Stimulated activated CD4-positive, alpha-beta T cell treated with anti-CD3 and anti-CD28 coated beads, TNF-alpha, amount 100 ng/mL, for 24 hours (primary cell): ENCODE measurements at places on chromosomes 4 and X.

DNA sequence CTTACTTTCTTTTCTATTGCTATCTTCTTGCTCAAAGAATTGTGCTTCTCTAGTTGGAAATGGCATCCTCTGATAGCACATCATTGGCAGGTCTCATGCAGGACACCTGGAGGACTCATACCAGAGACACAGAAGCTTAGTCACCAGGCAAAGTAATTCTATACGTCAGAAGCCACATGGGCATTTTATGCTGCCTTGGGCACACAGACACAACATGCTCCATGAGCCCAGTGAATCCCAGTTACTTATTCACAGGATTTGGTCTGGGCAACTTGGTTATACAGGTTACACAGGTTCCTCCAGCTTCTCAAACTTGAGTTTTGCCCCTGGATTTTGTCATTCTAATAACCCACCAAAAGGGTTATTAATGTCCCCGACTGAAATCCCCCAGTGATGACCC lies 7.1 kb downstream of the RASSF6 start:
- no peak for DNase-seq

GRCh38 chr4:170374770-170375169 lies 285.0 kb upstream of the AADAT start:
- DNase-seq = no peak

DNA sequence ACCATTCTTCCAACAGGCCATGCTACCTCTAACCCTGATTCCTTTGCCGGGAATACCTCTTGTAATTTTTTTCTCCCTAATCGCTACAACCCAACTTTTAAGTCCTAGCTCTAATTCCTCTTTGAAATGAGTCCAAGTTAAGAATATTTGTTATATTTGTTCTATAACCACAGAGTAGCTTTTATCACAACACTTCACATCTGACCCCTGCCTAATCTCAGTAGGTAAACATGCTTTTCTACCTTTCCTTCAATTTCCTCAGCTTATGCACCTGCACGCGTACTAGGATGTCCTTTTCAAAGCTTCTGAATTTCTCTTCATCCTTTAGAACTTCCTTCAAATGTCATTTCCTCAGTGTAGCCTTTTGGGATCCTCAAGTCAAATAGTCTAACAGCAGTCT lies 915.5 kb upstream of the LCORL start:
- DNase-seq = no peak

DNA sequence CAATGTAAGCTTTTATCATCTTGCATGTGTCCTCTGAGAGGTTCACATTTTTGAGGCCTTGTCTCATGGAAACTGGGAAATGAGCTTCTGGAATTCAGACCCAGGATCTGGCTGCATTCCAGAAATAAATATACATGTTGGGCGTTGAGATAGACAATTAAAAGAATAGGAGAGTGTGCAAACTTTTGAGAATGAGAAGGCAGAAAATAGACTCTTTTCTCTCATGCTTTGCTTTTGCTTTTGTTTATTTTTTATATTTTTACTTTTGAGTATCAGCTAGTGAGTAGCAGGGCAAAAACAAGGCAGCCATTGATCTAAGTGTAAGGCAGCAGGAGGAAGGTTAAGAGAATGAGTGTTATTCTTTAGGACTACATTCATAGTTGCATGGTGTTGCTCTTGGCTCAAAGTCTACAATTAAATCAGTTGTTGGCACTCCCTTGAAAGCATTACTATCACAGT lies 12.4 kb downstream of the SHROOM3 start:
- DNase-seq = no peak

- DNase-seq = no peak
Measured at GRCh38 chr4:78059524-78059889, 2.4 kb downstream of the FRAS1 start.

GRCh38 chrX:4579999-4580398 lies 866.5 kb upstream of the PRKX start:
- no peak for DNase-seq

GRCh38 chrX:28133763-28134162 lies 152.5 kb upstream of the DCAF8L1 start:
- DNase-seq = no peak

DNA sequence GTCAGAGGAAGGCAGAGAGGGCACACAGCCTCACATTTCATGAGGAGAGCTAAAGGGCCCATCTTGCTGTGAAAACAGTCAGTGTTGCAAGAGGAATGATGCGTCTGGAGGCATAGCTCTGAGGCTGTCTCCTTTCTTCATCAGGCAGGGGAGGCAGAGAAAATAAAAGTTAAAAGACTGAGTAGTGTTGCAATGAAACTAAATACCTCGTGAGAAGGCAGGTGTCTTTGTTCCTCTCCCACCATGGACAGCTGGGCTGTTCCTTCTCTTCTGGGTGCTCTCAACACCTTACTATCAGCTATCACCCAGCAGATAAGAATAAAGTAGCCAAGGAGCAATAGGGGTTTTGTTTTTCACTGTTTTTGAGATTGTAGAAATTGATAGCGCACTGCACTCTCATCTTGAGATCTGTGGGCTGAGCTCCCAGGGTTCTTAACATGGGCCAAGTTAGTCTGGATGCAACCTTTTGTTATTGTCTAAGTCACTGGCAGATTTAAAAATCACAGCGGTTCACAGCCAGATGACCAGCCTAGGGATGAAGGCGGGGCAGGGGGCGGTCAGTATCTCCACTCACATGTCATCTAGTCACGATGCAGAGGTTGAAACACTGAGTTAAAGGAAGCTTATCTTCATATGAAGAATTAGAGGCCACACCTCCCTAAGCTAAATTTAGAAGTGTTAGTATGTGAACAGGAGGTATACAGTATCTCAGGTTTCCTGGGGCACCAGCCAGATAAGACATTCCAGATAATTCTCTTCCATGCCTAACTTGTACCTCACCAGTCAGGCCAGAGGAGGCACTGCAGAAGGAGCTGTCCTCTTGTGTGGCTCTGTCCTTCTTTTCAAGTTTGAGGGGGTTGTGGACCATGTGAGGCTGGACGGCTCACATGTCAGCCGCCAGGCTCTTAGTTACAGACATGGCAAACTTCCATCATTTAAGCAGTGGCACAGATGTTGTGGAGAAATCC lies 36.9 kb downstream of the PARM1 start:
- DNase-seq = no peak

DNA sequence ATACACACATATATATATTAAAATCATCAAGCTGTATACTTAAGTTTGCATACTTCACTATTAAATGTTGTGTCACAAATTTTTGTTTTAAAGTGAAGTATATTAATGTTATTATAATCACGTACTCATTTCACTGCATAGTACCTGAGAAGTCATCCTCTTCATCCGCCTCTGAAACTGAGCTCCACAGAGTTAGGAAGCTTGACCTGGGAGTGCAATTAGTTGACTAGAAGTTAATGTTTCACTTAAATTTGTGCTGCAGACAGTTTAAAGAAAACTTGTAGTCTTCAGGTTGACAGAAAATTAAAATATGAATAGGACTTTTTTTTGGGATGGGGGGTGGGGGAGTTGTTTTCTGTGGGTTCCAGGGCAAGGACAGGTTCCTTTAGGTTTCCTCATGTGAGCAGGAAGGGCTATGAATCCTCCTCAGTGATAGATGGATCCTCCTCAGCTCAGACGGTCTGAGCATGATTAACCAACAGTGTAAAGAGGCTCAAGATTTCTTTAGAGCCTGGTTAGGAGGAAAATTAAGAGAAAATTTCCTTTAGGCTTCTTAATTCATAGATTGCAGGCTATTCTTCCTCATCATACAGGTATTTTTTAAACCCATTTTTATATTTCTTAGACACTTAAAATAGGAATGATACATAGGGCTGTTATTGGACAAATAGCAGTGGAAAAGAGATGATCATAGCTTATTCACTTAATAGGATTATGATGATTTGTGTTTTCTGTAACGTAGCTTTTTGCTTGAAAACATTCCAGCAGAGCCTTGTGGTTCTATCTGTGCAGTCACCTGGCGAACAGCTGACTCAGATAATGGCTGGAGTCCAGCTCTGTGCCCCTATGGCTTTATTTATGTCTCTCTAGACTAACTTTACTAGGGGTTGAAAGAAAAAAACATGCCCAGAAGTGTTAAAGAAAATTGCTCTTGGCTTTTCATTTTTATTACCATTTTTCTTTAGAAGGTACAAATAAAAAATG lies 102.7 kb downstream of the SLC4A4 start:
- no peak for DNase-seq

GRCh38 chr4:12761694-12762093 lies 722.4 kb downstream of the RAB28 start:
- DNase-seq = no peak

GRCh38 chrX:109472939-109473735 lies 8.7 kb downstream of the GUCY2F start:
- no peak for DNase-seq

GRCh38 chr4:820230-821172 lies 5.4 kb downstream of the CPLX1 start:
- no peak for DNase-seq

GRCh38 chr4:47930971-47931804 lies 16.8 kb upstream of the NFXL1 start:
- no peak for DNase-seq

- DNase-seq = no peak
Measured at GRCh38 chr4:144355811-144356757, 215.6 kb upstream of the GYPA start.

GRCh38 chr4:8506373-8507195 lies 66.0 kb downstream of the TRMT44 start:
- DNase-seq = no peak

GRCh38 chr4:114386637-114387233 lies 211.9 kb upstream of the UGT8 start:
- no peak for DNase-seq

DNA sequence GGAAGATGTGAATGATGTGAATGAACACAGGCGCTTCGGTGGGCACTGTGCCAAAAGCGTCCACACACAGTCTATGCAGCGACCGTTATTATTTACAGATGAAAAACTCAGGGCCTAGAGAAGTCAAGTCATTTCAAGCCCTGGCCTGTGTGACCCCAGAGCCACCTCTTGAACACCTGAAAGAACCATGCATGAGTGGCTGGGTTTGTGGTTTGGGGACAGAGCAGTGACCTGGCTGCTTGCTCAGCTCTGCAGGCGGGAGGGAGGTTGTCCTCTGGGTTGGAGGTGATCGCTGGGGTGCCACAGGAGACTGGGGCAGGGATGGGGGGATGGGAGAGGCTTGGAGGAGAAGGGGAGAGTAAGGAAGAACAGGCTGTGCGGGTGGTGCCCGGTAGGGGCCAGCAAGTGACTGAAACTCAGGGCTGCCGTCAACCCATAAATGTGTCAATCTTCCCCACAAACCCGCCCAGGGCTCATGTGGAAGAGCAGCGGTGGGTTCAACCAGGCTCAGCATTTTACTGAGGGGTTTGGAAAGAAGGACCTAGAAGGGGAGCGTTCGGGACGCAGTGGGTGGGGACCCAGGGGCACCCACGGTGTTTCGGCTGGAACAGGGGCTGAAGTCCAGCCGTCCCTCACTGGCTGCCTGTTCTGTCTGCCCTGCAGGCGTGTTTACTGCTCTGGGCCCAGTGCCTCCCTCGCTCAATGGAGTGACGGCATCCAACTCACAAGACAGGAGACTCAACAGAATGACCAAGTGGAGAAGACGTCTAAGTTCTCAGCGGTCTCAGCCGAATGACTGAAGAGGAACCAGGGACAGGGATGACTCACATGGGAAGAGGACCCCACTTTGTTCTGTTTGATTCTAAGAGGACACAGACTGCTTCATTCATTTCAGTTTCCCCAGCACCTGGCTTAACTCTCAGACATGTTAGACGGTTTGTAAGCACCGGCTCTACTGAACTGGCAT lies 167.8 kb downstream of the AFAP1 start:
- no peak for DNase-seq

DNA sequence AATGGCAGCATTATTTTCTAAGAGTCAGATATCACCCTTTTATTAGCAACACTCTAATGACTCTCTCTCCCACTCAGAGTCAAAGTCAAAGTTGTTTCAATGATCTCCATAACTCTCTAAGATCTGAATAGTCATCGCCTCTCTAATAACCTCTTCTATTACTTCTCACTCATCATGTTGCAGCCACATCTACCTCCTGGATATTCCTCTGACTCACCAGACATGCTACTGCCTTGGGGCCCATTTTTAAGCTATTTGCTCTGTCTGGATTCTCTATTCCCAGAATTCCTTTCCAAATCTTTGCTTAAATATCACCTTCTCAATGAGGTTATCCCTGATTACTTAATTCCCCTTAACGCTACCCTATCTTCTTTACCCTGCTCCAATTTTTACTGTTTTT lies 391.8 kb upstream of the MAGEB16 start:
- DNase-seq = no peak

DNA sequence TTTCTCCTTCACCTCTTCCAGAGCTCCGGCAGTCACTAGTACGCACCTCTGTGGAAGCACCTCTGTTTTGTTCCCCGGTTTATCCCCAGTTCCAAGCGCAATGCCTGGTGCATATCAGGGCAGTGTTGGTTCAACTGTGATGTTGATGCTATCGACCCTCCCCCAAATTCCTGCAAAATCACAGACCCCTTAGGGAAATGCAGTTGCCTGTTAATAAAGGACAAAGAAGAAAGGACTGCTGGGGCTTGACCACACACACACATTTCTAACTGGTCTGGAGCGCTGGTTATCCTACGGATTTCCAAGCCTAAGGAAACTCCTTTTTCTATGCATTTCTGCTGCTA lies 530 bp upstream of the NMU start:
- DNase-seq = no peak

DNA sequence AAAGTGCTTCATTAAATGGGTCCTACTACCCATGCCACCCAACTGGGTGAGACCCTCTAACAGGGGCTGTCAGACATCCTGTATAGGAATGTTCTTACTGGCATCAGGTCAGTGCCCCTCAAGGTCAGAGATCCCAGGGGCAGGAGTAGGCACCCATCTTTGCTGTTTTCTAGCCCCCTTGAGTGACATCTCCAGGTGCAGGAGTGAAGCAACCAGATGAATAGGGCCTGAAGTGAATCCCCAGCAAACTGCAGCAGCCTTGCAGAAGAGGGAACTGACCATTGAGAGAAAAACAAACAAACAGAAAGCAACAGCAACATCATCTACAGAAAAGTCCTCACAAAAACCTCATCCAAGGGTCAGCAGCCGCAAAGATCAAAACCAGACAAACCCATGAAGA lies 55.8 kb upstream of the GNRHR start:
- no peak for DNase-seq

DNA sequence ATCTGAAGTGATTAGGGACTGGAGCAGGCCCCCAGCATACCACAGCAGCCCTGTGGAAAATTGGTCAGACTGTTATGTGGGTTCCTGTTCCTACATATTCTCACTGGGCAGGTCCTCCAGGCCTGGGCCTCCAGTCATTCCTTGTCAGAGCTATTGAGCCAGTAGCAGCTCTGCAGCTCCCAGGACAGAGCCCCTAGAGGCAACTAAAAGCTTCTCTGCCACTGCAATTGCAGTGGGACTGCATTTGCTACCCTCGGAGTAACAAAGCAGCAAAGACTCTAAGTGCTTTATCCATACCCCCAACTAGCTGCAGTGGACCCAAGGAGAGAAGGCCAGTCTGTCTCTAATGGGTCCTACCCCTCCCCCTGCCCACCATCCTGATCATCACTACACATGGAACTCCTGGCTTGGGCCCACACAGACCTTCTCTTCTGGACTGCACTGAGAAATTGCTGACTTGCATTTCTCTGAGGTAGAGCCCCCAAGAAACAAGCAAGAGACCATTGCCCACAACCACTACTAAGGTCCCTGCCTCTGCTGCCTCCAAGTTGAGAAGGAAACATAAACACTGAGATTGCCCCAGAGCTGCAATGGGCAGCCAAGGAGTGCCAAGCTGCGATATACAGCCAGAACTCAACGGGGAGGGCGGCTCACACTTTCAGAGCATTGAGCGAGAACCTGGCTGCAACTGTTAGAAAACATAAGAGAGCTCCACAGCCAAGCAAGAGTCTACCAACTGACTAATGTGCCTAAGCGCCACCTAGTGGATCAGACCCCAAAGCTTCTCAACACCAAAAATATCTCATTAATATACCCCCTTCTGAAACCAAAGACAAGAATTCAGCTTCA lies 738.7 kb upstream of the NDST4 start:
- DNase-seq = no peak

- DNase-seq = no peak
Measured at GRCh38 chrX:150032742-150033141, 94.5 kb upstream of the EOLA2 start.
